ENCODE measurements at places on chromosomes 16 and 17.

GRCh38 chr16:57994778-57995177 lies 5.7 kb downstream of the ZNF319 start:
- peak; percentile 68 for DNase-seq

- no peak for DNase-seq
Observed at GRCh38 chr16:66846831-66847230, 2.6 kb downstream of the CA7 start.

- no peak for DNase-seq
Observed at GRCh38 chr16:46746821-46747776, 1.0 kb downstream of the MYLK3 start.

GRCh38 chr16:10098991-10099390 lies 83.2 kb downstream of the GRIN2A start:
- DNase-seq: no peak

GRCh38 chr17:80349151-80349651 lies 65.8 kb upstream of the ENDOV start:
- DNase-seq: no peak

DNA sequence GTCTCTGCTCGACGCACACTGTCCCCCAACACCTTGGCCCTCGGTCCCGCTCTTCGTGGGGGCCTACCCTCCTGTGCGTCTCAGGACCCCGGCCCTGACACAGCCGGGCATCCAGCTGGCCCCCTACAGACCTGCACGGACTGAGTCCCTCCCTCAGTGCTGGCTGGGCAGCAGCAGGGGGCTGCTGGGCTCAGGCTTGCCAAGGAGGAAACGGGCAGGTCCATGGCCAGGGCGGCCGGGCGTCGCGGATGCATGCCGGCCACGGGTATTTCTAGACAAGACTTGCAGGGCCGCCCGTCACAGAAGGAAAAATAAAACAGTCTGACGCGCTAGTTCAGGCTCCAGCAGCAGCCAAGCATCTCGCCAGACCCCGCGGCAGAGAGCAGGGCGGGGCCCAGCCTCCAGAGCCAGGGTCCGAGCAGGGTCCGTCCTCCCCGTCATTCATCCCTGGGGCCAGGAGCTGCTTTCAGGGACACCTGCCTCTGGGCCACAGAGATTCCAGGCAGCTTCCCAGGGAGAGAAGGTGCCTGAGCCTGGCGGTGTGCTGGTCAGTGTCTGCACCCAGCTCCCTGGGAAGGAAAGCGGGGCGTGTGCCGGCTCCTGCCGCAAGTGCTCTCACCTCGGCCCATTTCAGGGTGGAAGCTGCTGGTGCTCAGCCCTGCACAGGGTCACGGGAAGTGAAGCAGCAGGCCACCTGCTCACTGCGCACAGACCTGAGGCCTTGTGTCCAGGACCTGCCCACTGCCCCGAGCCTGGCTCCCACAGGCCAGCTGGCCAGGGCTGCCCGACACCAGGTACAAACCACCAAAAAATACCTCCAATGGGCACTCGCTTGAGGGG lies 7.2 kb upstream of the PVALEF start:
- DNase-seq: no peak

GRCh38 chr16:8894736-8895334 lies 12.7 kb downstream of the LITAFD start:
- no peak for DNase-seq

DNA sequence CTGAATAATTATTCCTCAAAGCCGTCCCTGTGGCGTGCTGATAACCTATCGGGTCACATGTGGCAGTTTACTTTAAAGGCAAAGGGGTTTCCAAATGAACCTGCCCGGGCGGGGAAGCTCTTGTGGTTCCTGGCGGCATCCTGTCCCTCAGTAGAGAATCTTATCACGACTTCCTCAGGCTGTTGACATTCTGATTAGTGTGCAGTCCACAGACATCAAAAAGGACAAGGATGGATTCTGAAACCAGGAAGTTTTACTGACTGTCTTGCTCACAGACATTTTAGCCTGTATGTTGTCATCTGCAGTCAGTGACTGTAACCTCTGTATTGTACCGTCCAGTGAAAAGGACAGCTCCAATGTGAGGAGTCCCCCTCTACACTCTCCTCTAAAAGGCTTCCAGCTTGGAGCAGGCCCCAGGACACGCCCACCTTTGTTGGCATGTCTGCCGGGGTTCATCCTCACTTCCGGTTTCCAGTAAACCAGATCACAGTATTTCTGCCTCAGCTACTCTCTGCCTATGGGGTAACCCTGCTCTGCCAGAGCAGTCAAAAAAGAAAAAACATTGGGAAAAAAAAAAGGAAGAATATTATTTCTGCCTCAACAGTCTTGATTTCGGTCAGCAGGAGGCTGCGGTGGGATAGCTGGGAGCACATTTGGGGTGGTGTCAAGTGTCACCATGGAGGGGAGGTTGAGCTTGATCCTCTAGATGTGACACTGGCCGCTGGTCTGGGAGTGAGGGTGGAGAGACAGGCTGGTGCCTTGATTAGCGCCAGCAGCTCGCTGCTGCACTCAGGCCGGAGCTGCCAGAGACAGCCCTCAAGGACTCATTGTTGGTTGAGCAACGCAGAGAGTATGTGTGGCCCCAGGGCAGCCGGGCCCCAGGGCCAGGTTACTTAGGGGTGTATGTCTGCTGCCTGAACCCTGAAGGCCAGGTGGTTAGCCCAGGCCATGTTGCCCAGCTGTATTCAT lies 89.0 kb upstream of the DNAH17 start:
- no peak for DNase-seq

- no peak for DNase-seq
Observed at GRCh38 chr16:56748191-56748590, 18.3 kb downstream of the NUP93 start.

DNA sequence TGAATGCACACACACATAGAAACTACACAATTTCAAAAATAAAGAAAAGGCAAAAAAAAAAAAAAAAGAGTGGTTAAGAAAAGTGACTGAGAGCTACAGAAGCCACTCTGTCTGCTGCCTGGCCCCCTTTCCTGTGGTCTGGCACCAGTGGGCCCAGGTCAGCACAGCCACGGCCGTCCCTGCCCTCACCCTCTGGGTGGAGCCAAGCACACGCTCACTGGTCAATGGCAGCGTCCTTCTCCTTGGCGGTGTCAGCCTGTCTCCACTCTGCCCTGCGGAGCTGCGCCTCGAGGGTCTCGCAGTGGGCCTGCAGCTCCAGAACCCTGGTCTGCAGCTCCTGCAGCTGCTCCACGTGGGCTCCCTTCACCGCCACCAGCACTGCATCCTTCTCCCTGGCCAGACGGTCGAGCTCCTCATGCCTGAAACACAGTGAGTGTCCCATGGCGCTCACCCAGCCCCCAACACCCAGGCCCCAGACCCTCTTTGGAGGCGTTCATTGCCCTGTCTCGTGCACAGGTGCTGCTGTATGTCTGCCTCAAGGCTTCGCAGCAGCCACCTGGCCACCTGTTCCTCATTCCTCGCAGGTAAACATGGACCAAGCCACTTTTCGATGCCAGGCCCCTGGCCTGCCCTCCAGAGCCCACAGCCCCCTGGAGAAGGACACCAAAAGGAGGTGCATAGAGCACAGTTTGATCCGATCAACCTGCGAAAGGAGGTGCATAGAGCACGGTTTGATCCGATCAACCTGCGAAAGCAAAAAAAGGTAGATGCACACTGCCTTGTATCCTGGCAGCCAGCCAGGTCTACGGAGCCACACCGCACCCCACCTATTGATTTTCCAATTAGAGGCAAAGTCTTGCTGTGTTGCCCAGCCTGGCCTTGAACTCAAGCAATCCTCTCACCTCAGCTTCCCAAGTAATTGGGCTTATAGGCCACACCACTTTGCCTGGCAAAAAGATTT lies 24.4 kb downstream of the CCDC57 start:
- DNase-seq: no peak

DNA sequence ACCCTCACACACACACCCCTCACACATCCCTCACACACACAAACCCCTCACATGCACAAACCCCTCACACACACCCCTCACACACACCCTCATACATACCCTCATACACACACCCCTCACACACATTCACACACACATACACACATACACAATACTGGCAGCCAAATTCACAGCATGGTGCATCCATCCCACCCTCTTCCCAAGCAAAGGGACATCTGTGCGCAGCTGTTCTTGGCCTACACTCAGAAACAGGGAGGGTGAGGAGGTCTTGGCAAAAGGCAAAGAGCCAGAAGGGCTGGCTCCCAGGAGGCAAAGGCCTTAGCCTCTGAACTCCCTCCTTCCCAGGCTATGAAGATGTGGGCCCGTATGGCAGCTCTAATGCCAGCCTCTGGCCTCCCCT lies 23.4 kb downstream of the C17orf67 start:
- DNase-seq: no peak

DNA sequence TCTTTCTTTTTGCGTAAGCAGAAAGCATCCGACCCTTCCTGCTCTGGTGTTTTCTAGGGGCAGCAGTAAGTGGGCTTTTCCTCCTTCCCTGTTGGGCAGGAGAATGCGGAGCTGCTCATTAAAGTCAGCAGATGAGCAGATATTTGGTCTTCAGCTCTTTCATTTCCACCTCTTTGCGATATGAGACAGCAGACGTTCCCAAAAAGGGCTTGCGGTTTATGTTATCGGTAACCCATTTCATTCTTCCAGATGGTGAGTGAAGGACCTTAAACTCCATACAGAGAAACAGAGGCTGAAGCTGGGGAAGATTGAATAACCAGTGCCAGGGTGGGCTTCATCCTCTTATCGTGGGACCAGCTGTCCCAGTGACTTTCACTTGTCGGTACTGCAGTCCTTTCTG lies 40.7 kb downstream of the KSR1 start:
- DNase-seq: peak; percentile 68

DNA sequence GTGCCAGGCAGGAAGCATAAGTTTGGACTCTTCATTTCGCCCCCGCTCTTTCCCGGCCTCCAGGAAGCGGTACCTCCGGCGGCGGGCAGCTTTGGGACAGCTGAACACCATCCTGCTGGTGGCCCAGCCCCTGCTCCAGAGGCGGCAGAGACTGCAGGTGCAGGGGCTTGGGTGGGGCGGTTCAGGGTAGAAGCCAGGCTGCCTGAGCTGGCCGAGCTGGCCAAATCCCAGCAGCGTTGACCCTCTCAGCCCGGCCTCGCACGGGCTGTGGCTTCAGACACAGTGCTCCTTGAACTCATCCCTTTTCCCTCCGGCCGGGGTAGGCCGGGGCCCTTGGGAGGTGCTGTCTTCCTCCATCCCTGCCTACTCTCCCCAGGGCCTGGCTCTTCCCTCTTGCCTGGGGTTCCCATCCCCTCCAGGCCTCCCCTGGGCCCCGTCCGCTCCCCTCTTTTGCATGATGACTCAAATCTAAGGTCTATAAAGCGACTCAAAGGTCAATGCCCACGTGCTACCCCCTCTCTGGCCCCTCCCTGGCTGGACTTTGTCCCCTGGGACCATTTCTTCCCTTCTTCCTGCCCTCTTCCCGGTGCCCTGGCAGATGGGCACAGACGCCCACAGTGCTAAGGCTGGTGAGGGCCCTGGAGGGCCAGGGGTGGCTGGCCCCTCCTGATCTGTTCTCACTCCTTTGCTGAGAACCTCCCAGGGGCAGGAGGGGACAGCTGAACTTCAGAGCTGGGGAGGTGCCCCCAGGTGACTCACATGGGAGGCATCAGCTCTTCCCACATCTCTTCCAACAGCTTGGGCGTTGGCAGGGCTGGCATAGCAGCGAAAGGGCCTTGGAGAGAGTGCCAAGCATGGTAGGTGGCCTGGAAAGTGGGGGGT lies 22.7 kb downstream of the MYO15B start:
- no peak for DNase-seq

DNA sequence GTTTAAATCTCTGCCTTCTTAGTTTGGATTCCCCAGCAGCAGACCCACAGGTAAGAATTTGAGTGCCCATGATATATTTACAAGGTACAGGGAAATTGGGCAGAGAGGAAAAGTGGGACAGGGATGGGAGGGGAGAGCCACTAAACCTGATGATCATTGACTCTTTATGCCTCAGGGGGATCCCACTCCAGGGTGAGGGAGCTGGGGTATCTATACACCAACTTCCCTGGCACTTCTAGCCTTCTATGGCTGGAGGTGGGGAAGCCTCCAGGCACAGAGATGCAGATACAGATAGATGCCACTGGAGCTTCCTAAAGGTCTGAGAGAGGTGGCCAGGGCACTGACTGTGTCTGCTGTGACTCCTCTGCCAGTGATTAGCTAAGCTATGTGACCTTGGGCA lies 256.4 kb downstream of the KATNIP start:
- no peak for DNase-seq

DNA sequence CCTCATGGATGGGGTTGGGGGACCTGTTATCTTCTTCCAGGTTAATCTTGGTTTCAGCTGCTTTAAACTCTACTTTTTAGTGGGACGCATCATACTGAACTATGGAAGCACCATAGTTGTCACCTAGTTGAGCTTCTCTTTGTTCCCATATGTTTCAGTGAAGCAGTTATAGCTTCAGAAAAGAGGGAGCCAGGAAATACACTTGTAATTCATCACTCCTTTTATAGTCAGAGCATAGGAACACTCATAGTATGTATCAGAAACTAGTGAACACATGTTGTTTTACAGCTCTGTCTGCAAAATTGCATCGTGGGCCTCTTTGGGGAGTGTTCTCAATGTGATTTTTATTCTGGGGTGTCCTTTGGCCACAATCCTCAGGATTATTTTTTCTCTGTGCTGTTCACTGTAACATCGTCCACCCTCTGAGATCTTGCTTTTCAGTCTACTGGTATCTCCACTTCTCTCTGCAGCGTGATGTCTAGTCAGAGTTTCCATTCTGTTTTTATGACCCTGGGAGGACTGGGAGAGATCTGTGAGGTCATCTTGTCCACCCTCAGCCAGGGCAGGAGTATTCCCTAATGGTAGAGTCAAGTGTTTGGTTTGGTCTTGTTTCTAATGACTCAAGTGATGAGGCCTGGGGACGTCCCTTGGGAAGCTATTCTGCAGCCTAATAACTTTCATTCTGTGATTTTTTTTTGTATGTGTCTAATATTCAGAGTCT lies 585.4 kb downstream of the WWOX start:
- DNase-seq: no peak

DNA sequence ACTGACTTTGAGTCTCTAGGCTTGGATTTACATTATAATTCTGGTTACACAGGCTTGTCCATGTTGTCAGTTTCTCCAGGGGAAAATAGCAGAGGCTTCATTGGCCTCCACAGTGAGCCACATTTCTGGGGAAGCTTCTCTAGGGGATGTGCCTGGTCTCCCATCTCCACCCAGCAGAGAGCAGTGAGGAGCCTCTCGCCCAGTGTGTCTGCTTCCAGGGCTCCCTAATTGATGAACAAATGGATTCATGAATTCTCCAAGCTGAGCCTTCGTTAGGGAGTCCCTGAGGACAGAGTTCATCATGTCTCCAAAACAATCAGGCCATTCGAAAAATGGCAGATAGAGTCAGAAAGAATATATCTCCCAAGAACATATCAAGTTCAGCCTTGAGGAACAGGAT lies 162.4 kb upstream of the TOX3 start:
- DNase-seq: peak; percentile 8

- peak; percentile 71 for DNase-seq
Observed at GRCh38 chr17:4950075-4950745, 709 bp upstream of the ENO3 start.

GRCh38 chr17:49922095-49922494 lies 46.9 kb upstream of the DLX4 start:
- no peak for DNase-seq

GRCh38 chr17:12545877-12546513 lies 119.7 kb upstream of the MYOCD start:
- peak; percentile 82 for DNase-seq
